ENCODE measurements at places on chromosomes 13 and 19.

DNA sequence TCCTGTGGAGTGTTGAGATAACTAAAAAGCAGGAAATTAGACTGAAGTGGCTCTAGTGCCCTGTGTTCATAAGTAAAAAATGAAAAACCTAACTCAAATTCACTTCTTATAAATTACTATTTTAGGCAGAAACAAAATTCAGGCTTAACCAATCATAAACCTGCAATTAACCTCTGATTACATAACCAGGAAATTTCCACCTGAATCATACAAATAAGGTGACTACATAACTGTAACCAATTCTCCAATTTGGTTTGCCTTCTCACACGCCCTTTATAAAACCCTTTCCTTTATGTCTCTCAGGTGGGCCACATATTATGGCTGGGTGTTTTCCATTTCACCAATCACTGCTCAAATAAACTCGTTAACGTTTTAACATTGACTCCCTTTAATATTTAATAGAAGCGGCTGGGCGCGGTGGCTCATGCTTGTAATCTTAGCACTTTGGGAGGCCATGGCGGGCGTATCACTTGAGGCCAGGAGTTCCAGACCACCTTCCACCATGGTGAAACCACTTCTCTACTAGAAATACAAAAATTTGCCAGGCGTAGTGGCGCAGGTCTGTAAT is 22.9 kb upstream of the ZNF724 start:
- H3K27ac ChIP-seq: no peak overlapping the region
- peak overlapping the region; percentile 96 for H3K4me3 ChIP-seq
- DNase-seq: no peak
- no peaks in the 10 kb centered on the region for H3K27me3 ChIP-seq
- H3K4me1 ChIP-seq: no peaks in the 10 kb centered on the region

- no peak for DNase-seq
- no peaks in the 10 kb centered on the region for H3K4me1 ChIP-seq
- no peak overlapping the region for H3K4me3 ChIP-seq
- H3K27me3 ChIP-seq: no peaks in the 10 kb centered on the region
- no peak overlapping the region for H3K27ac ChIP-seq
- peaks cover 22% of the 10 kb centered on the region for H3K36me3 ChIP-seq
These were observed 56.1 kb downstream of the DNAJC15 start for GRCh38 chr13:43079392-43079931.

DNA sequence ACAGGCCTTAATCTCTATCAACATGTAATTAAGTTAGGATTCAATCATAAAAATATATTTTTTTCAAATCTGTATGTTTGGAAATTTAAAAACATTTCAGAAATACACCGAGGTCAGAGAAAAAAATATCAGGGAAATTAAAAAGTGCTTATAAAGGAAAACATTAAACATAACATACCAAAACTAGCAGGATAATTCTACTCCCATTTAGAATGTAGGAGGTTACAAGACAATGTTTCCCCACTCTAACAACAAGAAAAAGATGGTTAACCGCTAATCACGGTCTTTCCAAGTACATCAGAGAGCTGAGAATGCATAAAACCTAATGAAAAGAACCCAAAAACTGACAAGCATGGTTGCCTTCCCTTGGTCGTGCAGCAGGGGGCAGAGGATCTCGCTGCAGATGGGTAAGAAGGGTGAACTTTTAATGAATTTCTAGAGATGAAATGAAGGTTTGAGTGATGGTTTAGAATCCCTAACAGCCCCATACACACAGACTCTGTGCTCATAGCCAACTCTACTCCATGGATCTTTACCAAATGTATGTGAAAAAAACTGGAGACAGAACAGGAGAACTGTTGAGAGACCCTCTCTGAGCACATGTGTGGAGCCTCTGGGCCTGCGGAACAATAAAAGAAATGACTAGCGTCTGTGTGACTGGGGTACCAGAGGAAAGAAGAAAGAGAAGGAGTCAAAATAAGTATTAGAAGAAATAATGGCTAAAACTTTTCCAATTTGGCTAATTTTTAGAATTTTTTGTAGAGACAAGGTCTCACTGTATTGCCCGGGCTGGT is 51.3 kb upstream of the LSM14A start:
- DNase-seq: peak; percentile 57
- no peak overlapping the region for H3K27ac ChIP-seq
- no peaks in the 10 kb centered on the region for H3K4me1 ChIP-seq
- no peaks in the 10 kb centered on the region for H3K27me3 ChIP-seq
- H3K36me3 ChIP-seq: no peaks in the 10 kb centered on the region

- H3K36me3 ChIP-seq: peaks cover 44% of the 10 kb centered on the region
- no peaks in the 10 kb centered on the region for H3K4me1 ChIP-seq
- no peak for DNase-seq
These were observed 6.9 kb downstream of the B3GNT8 start for GRCh38 chr19:41420101-41420880.

DNA sequence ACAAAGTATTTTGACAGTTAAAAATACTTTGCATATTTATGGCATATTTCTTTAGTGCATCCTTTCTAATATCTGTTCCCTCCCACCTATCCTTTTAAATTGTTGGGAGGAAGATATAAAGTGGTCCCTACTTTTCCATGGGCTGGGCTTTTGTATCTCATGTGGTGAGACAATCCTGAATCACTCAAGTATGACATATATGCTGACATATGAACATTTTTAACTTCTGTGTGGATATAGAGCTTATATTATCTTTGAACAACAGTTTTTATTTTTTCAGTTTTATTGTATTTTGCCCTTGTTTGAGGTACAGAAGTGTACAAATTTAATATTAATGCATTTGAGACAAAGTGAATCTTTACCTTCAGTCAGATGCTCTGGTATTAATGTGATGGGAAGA is 3.4 kb downstream of the ZMYM2 start:
- no peak overlapping the region for H3K27ac ChIP-seq
- no peaks in the 10 kb centered on the region for H3K4me1 ChIP-seq
- H3K27me3 ChIP-seq: no peaks in the 10 kb centered on the region
- no peak for DNase-seq

- H3K27me3 ChIP-seq: no peaks in the 10 kb centered on the region
- DNase-seq: no peak
- H3K4me3 ChIP-seq: no peak overlapping the region
- H3K36me3 ChIP-seq: peaks cover 4% of the 10 kb centered on the region
- H3K4me1 ChIP-seq: no peaks in the 10 kb centered on the region
These were observed 51.2 kb downstream of the MBD3L2B start for GRCh38 chr19:6970021-6970420.

DNA sequence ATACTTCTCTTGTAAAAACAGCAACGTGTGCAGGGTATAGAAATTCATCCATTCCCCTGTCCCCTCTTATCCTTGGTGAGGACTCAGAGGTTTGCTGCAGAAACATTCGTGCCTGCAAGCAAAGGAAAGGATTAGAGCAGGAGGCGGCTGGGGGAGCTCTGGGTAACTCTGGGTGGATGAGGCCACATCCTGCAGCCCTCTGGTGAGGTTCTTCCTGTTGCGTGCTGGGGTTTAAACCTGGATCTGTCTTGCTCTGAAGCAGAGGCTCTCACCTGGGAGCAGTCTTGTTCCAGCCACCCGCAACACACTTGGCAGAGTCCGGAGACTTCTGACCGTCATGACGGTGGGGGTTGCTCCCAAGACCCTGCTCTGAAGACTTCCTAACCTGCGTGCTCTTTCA is 69.2 kb downstream of the ATP11A start:
- no peaks in the 10 kb centered on the region for H3K27me3 ChIP-seq
- no peak overlapping the region for H3K27ac ChIP-seq
- H3K4me3 ChIP-seq: no peak overlapping the region
- H3K4me1 ChIP-seq: no peaks in the 10 kb centered on the region
- peaks cover 5% of the 10 kb centered on the region for H3K36me3 ChIP-seq
- no peak for DNase-seq

- DNase-seq: no peak
- H3K4me3 ChIP-seq: no peak overlapping the region
- no peaks in the 10 kb centered on the region for H3K4me1 ChIP-seq
- no peak overlapping the region for H3K27ac ChIP-seq
These were observed 53.8 kb downstream of the RNF6 start for GRCh38 chr13:26168237-26168814.

DNA sequence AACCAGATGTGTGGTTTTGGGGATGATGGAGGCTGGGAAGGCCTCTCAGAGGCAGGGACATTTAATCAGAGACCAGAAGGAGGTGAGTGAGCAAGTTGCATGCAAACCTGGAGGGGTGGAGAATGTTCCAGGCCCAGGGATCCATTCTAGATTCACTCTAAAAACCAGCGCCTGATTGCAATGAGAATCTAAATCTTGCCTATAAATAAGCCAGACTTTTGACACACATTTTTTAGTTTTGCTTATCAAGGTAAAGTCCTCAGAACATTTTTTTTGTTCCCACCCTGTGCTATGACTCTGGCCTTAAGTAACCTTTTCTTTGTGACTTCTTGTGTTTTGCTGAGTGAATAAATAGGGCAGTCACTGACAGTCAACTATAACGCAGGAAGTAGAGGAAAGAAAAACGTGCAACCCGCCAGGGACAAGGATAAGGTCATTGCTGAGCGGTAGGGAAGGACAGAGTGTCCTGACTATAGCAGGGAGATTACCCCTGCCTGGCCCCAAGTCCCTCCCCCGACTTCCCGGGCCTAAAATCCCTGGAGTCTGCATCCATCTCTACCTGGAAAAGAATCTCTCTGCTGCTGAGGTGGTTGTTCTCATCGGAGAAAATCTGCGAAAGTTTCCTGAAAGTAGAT is 14.4 kb downstream of the RGL3 start:
- H3K27me3 ChIP-seq: no peaks in the 10 kb centered on the region
- H3K4me1 ChIP-seq: no peaks in the 10 kb centered on the region
- H3K27ac ChIP-seq: no peak overlapping the region
- H3K4me3 ChIP-seq: no peak overlapping the region
- DNase-seq: no peak

- no peak overlapping the region for H3K27ac ChIP-seq
- H3K27me3 ChIP-seq: no peaks in the 10 kb centered on the region
- peaks cover 6% of the 10 kb centered on the region for H3K36me3 ChIP-seq
- DNase-seq: no peak
- H3K4me3 ChIP-seq: no peak overlapping the region
These were observed 79.2 kb downstream of the UBL3 start for GRCh38 chr13:29771247-29771646.

DNA sequence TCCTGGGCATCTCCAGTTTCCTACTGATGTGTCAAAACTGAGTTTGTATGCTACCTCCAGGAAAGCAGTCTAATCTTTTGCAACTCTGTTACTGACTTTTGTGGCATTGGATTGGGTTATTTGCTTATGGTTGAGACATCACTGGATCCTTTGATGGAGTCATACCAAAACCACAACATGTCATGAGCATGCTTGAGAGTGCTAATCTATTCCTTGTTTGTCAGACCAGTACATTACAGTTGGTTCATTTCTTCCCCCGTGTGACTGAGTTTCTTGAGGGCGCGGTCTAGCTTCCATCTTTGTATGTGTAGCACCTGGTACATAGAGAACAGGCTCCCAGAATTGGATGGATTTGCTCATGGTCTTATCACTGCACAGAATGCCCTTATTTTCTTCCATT is 43.2 kb downstream of the SUGT1 start:
- no peaks in the 10 kb centered on the region for H3K4me1 ChIP-seq
- H3K27ac ChIP-seq: no peak overlapping the region
- H3K27me3 ChIP-seq: no peaks in the 10 kb centered on the region

DNA sequence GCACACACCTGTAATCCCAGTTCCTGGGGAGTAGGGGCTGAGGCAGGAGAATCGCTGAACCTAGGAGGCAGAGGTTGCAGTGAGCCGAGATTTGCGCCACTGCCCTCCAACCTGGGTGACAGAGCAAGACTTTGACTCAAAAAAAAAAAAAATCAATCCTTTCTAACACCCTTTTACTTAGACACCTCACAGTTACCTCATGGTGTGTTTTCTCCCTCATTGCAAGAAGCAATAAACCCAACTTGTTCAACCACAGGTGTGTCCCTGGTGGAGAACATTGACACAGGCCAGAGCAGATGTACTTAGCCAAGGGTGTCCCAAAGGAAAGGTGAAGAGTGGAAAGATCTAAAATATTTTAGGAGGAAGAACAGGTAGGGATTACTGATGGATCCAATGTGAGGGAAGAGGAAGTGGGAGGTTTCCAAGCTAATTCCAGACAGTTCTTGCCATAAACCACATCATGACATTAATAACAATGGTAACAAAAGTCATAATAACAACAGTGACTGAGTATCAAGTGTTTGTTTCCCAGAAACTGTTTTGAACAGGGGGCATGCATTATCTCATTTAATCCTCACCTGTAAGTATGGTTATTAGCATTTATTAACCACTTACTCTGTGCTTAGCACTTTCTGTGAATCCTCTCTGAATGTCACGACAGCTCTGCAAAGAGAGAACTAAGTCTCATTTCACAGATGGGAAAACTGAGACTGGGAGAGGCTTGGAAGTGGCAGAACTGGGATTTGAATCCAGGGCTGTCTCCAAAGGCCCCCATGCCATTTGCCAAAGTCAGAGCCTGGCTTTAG is 3.1 kb upstream of the LYPD3 start:
- H3K36me3 ChIP-seq: no peaks in the 10 kb centered on the region
- no peak overlapping the region for H3K4me3 ChIP-seq
- no peaks in the 10 kb centered on the region for H3K4me1 ChIP-seq
- no peak for DNase-seq
- H3K27me3 ChIP-seq: no peaks in the 10 kb centered on the region

GRCh38 chr13:39099231-39099630 is 61.0 kb downstream of the NHLRC3 start:
- no peaks in the 10 kb centered on the region for H3K4me1 ChIP-seq
- H3K36me3 ChIP-seq: no peaks in the 10 kb centered on the region
- no peak for DNase-seq
- no peak overlapping the region for H3K27ac ChIP-seq
- no peaks in the 10 kb centered on the region for H3K27me3 ChIP-seq

DNA sequence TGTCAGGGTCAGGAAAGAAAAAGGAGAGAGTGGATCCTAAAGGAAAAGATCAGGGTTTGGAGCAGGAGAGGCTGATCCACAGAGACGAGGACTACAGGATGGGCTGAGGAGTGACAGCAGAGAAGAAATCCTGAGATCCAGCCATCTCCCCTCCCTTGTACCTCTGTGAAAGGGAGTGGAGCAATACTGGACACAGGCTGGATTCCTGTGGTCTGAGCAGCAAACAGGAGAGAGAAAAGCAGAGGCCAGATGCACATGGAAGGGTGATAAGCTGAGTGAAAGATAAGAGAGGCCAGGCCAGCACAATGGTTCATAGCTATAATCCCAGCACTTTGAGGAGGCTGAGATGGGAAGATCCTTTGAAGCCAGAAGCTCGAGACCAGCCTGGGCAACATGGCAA is 472.1 kb upstream of the TSHZ3 start:
- no peak overlapping the region for H3K4me3 ChIP-seq
- H3K27me3 ChIP-seq: no peaks in the 10 kb centered on the region
- no peak overlapping the region for H3K27ac ChIP-seq
- no peaks in the 10 kb centered on the region for H3K4me1 ChIP-seq

DNA sequence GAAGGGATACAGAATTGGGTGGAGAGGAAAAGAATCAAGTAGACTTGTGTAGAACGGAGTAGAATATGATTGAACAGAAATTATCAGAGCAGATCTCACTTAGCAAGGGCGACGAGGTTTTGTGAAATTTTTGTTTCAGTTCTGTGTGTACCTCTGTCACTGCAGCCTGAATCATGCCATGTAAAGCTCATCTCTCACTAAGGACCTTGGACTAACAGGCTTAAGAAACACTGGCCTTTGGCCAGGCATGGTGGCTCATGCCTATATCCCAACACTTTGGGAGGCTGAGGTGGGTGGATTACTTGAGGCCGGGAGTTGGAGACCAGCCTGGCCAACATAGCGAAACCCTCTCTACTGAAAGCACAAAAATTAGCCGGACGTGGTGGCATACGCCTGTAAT is 62.6 kb downstream of the MYH14 start:
- no peak overlapping the region for H3K27ac ChIP-seq
- no peaks in the 10 kb centered on the region for H3K4me1 ChIP-seq
- peaks cover 16% of the 10 kb centered on the region for H3K36me3 ChIP-seq
- no peak for DNase-seq

Measured in H9 (cell line).